Temporal lobe (tissue), 4 donors: ENCODE measurements at places on chromosomes 7 and 10. TPM values are rescaled to one million over a fixed set of nuclear protein-coding genes. Genes with fewer than 3 reads are reported as not detected.

Gene DNAH11
- total RNA-seq: 3.2 TPM

Gene ANXA8L1
- not detected for total RNA-seq

Gene GRM3
- total RNA-seq: 86.5 TPM

Gene ATP5F1C
- total RNA-seq: 292 TPM

Gene GIMAP6
- total RNA-seq: 2.7 TPM

Gene FLNC
- total RNA-seq: 4.2 TPM

Gene FFAR4
- total RNA-seq: not detected

Gene YWHAG
- total RNA-seq: 344 TPM

Gene EN2
- total RNA-seq: not detected

Gene OPN1SW
- total RNA-seq: not detected

Gene OR2A2
- total RNA-seq: not detected
